ENCODE measurements at places on chromosomes 6 and 20.

- DNase-seq, result no peak
These were observed 148.9 kb upstream of the PHACTR1 start for GRCh38 chr6:12567682-12568081.

DNA sequence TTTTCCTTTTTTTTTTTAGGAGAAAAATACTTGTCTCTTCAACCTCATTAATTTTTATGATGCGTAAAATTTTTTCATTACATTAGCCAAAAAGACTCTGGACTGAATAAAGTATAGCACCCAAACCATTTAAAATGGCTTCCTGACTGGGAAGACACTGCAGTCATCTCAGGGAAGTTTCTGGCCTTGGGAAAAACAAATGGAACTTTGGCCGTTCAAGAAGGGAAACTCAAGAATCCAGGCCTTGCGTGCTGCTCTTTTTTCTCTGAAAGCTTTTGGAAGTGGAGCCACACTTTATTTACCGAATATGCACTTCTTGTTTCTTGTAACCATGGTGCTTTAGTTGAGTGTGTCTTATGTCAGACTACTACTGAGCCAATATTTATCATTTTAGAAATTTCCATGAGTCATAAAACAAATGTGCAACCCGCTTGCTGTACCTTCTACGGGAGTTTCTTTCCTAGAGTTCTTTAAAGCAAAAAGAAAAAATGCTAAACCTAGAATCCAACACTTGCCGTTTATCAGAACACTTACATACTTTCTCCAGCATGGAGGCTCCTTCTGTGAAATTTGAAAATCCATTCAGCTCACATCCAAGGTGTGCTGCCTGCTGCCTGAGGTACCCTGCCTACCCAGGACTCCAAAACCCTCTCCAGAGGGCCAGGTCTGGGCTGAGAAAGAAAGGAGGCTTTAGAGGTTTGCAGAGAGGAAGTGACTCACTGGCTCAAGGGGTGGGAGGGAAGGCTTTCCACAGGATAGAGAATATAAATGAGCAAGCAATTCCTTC, 11.5 kb upstream of the DSTN start:
- no peak for DNase-seq

DNA sequence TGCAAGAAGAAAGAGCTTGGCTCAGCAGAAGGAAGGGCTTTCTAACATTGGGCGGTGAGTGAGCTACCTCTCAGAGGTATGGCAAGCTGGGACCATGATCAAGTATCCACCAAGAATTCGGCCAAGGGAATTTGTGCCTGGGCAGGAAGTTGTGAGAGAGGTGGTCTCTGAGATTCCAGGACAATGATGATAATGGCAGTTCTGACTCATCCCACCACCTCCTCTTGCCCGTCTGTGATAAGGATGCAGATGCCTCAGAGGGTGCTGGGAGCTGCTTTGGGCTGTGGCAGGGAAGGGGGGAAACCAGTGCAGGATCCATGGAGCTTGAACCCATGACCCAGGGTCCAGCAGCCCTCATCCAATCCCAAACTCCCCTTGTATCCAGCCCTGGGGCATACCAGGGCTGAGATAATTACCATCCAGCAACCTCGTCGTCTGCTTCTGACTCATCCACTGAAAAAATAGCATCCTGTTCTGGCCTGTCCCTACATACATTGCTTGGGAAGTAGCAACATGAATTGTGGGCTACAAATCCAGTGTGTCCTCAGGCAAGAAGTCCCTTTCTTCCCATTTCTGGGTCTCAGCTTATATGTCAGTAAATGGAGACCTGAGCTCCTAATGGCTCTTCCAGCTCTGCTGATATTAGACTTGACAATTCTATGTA, 5.9 kb downstream of the TGM6 start:
- no peak for DNase-seq

GRCh38 chr6:155190677-155191076, 73.1 kb upstream of the CLDN20 start:
- DNase-seq, result no peak

GRCh38 chr6:144882425-144882824, 597.3 kb downstream of the UTRN start:
- no peak for DNase-seq

- no peak for DNase-seq
These were observed 69.3 kb upstream of the SRSF6 start for GRCh38 chr20:43388268-43389002.

DNA sequence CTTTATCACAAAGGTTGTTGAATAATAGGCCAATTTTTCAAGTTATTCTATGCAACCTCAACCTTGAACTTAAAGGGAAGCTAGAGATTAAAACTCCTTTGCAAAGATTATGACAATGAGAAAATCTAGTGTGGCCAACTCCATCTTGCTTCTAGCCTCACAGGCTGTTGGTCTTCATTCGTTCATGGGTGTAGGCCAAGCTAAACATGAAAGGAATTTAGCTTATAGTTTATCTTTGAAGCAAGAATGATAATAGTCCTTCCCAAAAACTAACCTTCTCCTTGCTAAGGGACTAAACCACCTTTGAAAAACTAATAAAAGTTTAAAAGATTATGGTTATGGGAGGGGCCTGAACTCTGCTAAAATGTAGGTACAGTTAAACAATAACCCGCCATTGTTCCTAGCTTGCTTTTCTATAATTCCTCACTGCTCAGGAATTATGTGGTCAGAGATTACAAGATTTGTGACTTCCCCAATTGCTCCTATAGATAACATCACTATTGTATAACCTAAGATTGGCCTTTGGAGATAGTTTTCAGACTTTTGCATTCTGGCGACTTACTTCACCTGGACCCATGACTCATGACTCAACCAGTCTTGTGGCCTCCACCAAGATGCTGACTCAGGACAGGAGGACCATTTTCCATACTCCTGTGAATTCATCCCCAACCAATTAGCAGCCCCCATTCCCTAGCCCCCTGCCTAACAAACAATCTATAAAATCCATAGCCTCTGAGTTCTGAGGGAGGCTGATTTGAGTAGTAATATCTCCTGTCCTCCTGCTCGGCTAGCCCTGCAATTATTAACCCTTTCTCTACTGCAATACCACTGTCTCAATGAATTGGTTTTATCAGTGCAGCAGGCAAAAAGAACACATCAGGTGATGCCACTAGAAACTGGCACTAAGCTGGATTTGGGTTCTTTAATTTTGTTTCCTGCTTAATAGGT, 154.5 kb downstream of the CD83 start:
- no peak for DNase-seq

DNA sequence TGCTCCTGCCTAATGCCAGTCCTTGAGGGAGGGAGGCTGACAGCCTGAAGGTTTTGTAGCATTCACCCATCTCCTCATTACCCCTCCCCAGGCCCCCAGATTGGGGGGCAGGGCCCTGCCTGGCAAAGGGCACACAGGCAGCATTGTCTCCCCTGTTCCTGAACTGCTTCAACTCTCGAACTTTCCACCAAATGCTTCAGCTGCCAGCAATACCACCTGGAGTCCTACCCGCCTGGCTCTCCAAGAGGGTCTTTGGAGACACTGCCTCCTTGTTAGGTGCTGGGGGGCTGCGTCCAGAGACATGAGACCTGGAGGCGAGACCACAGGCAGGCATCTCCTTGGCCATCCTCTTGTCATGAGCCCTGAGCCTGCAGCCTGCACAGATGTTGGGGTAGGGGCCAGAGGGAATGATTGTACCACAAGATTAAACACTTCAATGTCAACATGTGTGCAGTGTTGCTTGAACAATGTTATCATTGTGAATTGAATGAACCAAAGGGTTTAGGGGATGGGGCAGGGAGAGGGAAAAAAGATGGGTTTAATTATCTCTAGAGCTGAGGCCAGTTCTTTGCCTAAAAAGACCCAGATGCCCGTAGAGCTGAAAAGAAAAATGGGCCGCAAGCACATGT, 25.0 kb downstream of the BMP7 start:
- DNase-seq, result no peak

DNA sequence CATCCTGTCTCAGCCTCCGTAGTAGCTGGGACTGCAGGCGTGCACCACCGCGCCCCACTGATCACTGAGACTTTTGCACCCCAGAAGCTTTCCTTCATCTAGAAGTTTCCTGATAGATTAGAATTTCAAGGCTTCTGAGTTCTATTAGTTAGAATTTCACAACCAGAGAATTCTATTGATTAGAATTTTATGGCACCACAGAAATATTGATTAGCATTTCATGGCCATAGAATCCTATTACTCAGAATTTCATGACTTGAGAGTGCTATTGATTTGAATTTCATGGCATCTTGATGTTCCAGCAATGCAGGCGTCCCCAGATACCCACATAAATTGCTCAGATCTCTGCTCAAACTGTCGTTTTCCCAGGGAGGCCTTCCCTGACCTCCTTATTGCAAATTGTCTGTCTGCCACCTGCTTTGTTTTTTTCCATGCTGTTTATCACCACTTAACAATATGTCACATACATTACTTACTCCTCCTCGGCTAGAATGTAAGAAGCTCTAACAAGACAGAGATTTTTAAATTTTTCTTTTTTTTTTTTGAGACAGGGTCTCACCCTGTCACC, 16.9 kb upstream of the CBFA2T2 start:
- no peak for DNase-seq

DNA sequence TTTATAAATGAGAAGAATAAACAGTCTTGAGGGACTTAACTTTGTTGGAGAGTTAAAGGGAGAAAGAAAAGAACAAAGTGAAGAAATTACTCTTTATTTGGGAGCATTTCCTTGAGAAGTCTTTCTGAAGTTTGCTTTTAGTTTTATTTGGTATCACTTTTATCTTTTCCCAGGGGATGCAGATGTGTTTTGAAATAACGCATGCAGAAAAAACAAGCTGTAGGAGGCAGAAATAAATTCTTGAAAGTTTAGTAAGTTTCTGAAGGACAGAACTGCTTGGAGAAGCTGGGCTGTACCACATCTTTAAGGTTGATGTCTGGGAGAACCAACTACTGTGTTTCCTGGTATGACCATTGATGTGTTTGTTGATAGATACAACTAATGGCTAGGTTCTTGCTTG, 75.0 kb downstream of the PLCB4 start:
- no peak for DNase-seq

GRCh38 chr6:74268815-74269599, 573.0 kb downstream of the CD109 start:
- DNase-seq, result no peak

DNA sequence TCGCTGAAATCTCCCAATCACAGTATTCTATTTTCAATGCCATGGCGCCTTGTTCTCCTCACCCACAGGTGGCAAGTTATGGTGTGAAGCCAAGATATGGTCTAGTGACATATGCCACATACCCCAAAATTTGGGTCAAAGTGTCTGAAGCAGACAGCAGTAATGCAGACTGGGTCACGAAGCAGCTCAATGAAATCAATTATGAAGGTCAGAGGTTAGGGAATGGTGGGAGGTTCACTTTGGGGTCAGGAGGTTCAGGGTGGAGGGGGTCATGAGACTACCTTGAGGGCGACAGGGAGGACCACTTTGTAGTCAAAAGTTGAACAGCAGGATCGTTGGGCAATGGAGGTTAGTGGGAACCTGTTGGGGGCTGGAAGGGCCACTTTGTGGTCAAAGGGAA, 2.4 kb downstream of the CFB start:
- no peak for DNase-seq

GRCh38 chr6:118656847-118657451, 5.6 kb upstream of the CEP85L start:
- DNase-seq, result peak; percentile 9

DNA sequence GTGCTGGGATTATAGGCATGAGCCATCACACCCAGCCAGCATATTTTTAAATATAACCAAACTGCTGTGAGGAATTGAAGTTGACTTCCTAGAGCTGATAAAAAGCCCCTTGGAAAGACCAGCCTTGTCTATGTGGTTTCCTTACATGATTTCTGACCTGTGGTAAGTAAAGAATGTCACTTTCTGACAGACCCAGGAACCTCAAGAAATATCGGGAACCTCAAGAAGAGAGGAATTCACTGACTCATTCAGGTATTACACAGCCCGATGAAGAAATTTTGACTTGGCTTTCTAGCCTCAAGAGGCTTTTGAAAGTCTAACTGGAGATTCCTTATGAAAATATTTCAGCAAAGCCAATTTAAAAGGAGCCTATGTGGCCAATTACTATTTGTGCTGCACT, 71.8 kb downstream of the FOXF2 start:
- DNase-seq, result no peak

- no peak for DNase-seq
These were observed 3.0 kb upstream of the RAB44 start for GRCh38 chr6:36694616-36695015.

- DNase-seq, result no peak
These were observed 98.7 kb upstream of the RIPOR2 start for GRCh38 chr6:25034431-25034921.

- DNase-seq, result no peak
These were observed 14.3 kb upstream of the INSM1 start for GRCh38 chr20:20353576-20353975.

DNA sequence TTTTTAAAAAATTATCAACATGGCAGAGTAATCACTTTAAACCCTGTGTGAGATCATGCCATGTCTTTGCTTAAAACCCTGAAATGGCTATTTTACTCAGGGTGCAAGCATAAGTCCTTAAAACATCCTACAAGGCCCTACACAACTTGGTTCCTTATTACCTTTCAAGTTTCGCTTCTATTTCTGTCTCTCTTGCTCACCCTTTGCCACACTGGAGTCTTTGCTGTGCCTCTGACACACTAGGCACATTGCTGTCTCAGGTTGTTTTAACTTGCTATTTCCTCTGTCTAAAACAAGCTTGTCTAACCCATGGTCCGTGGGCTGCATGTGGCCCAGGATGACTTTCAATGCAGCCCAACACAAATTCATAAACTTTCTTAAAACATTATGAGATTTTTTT, 55.6 kb downstream of the KIAA0408 start:
- no peak for DNase-seq

DNA sequence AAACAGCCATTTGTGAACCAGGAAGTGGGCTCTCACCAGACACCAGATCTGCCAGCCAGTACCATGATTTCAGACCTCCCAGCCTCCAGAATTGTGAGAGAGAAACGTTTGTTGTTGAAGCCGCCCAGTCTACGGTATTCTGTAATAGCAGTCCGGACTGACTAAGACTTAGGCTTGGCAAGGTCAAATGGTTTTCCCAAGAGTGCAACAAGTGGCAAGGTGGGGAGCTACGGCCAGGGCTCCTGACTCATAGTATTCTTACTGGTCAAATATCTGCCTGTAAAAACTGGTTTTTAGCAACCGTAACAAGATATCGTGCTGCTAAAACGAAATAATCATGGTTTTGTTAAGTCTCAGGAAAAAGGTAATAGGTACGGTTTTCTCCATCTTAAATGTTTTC, 37.8 kb downstream of the MCUR1 start:
- DNase-seq, result no peak

DNA sequence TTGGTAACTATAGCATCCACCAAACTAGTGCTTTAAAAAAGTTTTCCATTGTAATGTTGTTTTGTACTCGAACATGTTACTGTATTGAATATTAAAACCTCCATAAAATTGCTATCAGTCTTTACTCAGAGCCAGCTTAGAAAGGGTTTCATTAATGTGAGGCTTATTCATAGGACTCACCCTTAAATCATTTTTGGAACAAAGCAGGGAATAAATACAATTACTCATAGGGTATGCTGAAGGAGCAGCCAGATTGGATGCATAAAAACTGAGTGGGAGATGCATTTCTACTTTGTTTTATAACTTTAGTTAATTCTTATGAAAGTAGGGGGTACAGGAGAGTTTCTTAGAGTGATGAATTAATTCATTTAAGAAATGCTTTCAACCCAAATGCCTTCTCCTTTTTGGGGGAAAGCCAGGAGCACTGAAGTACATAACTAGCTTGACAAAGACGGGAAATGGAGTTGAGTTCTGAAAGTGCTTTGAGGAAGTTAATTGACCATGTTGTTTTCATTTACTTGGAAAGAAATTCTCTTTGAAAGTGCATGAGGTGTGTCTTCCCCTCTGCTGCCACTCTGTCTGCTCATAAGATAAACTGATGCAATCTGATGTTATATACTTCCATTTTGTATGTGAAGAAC, 90.3 kb downstream of the RNF144B start:
- DNase-seq, result no peak
